ENCODE measurements at places on chromosomes 13 and 19.

DNA sequence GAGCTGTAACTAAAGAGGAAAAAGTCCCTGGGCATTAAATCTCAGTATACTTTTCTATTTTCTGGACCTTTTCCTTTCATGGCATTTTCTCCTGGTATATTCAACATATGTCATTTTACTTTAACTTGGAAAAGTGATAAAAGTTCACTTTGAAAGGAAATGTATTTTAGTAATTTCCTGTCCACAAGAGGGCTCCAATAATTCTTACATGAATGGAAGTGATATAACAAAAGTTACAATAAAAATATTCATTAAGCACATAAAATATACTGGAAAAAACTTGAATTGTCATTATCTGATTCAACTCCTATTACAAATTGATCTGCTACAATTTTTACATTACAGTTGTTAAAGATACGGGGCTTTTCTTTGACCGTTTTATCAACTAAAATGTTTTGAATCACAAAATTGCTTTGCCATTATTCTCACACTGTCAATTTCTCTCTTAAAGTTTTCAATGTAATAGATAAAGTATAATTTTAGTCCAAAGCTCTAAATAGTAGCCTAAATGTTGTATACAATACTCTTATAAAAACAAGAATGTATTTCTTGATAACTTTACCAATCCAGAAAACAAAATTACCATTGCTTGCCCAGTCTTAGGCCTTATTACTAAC, 4.9 kb downstream of the UBL3 start:
- DNase-seq = no peak

- no peak for DNase-seq
Measured at GRCh38 chr13:76703216-76703615, 183.0 kb downstream of the KCTD12 start.

- no peak for DNase-seq
Measured at GRCh38 chr19:30873691-30874090, 475.5 kb downstream of the TSHZ3 start.

DNA sequence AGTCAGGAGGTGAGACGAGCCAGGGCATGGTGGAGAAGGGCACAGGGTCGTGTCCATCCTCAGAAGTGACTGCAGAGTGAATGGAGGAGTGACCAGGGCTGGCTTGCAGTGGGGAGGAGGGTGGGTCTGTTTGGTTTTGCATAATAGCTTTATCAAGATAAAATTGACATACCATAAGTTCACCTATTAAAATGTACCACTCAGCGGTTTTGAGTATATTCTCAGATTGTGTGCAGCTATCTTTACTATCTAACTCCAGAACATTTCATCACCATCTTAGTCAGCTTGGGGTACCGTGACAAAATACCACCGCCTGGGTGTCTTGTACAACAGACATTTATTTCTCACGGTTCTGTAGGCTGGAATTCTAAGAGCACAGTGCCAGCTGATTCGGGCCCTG, 13.2 kb downstream of the ZNF8 start:
- DNase-seq = no peak

DNA sequence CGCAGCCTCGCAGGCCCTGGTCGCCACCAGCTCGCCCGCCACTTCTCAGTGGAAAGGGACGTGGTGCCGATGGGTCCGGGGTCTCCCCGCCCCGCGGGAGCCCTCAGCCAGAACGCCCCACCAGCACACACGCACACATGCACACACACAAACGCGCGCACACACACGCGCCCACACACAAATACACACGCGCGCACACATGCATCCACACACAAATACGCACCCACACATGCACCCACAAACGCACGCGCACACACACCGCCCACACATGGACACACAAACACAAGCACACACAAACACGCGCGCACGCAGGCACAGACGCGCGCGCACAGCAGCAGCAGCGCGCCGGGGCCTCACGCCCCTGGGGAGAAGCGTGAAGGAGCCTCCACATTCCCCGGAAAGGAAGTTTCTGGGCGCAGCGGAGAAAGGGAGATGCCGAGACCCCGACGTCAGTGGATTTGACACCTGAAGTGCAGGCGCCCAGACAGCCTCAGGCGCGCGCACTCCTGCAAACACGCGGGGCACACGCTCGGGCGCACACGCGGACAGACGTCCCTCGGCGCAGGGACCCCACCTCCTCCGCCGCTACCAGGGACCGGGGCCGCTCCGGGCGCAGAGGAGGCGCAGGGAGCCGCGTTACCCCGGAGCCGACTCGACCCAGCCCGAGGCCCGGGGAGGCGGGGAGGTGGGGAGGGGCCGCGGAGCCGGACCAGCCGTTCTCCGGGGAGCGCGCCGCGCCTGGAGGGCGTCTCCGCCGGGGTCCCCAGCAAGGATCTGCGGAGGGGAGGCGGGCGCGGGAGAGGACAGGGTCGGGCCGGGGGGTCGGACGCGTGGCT, 622 bp downstream of the RASA3 start:
- DNase-seq = no peak

DNA sequence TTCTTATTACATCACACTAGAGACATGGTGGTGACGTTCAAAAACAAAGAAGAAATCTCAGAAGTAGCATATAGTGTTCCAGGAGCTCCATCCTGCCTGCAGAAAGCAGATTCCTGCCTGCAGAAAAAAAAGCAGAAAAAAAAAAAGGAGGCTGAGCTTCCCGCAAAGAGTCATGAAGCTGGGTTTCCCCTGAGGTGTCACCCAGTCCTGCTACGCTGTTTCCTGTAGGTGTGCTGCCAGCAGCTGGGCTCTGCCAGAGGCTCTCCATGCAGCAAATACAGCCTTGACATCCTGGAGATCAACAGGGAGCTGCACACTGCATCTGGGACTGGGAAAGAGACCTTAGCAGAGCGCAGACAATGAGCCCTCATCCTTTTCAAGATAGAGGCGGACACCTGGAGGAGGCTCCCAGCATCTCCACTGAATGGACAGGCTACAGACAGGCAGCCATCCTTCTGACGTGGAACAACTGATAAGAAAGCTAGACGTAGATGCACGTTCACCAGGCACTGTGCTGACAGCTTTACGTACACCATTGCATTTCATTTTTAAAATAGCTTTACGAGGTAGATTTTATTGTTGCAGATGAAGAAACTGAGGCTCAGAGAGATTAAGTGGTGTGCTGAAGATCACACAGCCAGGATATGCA, 350.9 kb downstream of the FOXO1 start:
- no peak for DNase-seq

GRCh38 chr19:8158411-8159074, 9.2 kb upstream of the FBN3 start:
- no peak for DNase-seq

- DNase-seq = no peak
Measured at GRCh38 chr13:44508562-44509077, 67.5 kb downstream of the TSC22D1 start.

- no peak for DNase-seq
Measured at GRCh38 chr13:21402586-21403307, 56.4 kb downstream of the ZDHHC20 start.

DNA sequence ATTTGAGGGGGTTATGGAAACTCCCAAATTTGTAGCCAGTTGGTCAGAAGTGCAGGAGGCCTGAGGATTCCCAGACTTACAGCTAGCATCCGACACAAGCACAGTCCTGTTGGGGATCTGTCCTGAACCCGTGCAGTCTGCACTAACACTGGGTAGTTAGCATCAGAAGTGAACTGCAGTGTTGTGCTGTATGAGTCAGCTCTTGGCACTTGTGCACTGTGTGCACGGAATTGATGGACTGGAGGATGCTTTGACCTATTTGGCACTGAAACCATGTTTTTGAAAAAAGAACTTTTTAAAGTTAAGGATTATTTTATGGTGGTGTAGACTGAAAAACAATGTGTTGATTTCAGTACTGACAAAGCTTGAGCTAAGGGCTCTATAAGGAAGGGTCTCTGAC, 279.0 kb downstream of the NHLRC3 start:
- DNase-seq = peak; percentile 61

DNA sequence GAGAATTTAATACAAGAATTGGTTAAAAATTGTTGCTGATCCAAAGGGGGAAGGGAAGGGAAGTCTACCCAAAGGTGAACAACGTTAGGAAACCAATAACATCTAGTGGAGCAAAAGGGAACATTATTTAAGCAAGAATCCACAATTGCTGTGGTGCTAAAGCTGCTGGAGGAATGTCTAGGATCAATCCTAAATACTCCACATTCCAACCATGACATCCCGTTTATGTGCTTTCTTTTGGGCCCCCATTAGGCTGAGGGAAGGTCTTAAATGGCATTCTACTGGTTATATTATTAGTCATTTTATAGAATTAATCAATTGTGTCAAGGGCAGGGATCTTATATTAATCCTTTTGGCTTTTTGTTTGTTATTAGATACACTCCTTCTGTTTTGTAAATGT, 39.9 kb upstream of the VWA8 start:
- no peak for DNase-seq

DNA sequence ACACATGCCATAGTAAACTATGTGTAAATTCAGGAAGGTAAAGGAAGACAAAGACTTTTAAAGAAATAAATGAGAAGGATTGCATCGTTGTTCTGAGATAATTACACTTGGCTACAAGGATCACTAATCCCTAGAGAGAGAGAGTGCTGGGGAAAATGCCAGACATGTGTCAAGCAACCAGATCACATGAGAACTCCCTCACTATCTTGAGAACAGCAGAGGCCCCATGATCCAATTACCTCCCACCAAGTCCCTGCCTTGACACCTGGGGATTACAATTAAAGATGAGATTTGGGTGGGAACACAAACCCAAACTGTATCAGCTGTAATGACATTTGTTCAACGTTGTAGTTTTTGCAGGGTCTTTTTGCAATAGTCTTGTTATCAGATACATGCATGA, 1600.9 kb upstream of the MIR17HG start:
- DNase-seq = no peak

DNA sequence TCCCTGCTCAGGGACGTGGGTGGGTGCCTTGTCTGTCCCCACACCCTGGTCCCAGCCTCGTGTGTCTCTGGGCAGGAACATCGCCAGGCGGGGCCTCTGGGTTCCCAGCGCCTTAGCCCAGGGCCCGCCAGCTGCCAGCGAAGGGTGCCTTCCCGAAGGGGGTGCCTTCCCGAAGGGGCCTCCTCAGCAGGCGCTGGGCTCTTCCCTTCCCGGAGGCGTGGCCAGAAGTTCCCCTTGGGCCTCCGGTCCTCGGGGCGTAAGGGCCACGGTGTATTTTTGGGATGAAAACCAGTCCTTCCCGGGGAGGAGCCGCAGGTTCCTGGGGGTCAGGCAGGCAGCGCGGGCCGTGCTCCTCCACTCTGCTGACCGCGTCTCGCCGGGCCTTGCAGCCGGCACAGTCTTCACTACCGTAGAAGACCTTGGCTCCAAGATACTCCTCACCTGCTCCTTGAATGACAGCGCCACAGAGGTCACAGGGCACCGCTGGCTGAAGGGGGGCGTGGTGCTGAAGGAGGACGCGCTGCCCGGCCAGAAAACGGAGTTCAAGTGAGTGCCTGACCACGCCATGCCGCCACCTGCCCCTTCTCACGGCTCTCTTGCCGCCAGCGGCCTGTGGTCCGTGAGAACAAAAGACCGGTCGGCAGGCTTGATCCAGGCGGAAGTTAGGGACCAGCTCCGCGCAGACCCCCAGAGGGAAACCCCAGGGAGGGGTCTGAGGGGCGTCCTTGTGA, 6.9 kb downstream of the BSG start:
- DNase-seq = no peak

DNA sequence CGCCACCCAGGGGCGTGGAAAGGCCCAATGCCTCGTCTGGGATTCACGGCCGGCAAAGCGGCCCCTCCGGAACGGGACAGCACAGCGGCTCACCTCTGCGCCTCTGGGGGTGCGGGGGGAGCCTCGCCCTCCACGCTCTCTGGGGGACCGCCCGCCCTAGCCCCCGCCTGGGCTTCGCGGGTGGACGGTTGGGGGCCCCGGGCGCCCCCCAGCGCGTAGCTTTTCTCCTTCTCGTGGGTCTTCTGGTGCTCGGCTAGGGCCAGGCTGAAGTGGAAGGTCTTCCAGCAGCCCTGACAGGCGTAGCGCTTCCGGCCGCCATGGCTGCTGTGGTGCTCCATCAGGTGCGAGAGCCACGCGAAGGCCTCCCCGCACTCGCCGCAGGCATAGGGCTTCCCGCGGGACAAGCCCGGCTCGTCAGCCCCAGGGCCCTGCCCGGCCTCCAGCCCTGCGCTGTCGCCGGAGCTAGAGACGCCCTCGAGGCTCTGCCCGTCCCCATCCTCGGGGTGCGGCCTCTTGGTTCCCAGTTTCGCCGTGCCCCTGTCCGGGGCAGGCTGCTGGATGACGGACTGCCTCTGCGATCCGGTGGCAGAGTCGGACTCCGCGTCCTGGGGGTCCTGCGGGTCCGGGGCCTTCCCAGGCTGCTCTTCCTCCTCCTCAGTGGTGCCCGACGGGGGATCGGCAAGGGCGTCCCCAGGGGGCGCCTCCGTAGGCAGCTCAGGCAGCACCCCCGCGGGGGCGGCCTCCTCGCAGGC, 13.3 kb downstream of the ZSCAN18 start:
- DNase-seq = no peak

- peak; percentile 52 for DNase-seq
Measured at GRCh38 chr19:17107546-17108452, 32.2 kb downstream of the MYO9B start.

DNA sequence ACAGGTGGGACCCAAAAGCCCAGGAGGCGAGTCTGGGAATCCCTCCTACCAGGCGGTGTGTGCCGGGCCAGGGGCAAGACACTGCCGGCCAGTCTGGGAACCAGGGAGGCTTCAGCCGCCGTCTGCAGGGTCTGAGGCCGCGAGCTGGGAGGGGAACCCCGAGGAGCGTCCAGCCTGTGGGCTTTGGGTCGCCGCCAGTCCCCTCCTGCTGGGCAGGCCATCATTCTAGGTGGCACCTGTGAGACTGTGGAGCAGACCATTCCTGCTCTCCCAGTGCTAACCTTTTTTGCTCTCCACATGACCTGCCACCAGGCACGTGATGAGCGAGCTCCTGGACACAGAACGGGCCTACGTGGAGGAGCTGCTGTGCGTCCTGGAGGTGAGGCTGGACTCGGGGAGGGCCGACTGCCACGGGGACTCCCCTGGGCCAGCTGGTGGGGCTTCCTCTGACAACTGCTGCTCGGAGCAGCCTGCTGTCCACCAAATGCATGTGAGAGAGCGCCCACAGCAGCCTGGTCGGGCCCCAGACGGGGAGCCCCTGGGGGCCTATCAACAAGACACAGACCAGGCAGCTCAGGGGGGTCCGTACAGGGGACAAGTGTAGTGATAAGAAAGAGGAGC, 24.6 kb upstream of the F7 start:
- DNase-seq = no peak

DNA sequence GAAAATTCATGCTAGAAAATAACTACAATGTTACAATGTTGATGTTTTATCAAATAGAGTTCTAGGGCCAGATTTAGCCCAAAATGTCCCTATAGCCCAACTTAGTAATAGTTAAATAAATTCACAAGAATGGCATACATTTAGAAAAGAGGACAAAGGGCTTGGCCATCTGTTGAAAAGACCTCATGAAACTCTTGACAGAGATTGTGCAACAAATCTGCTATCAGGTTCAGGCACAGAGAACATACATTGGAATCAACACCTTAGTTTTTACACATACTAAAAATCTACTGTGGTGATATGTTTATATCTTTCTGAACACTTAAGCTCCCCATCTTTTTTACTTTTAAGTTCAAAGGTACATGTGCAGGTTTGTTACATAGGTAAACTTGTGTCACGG, 298.3 kb upstream of the DACH1 start:
- DNase-seq = no peak

Data from ovary (tissue), 10 donors.